ENCODE measurements at places on chromosomes 12 and 14. TPM values are rescaled to one million over a fixed set of nuclear protein-coding genes. Genes with fewer than 3 reads are reported as not detected.

GRCh38 chr14:72686832-72687231, 207.1 kb downstream of the DPF3 start:
- no peak for DNase-seq

BATF gene
- total RNA-seq: not detected

DNA sequence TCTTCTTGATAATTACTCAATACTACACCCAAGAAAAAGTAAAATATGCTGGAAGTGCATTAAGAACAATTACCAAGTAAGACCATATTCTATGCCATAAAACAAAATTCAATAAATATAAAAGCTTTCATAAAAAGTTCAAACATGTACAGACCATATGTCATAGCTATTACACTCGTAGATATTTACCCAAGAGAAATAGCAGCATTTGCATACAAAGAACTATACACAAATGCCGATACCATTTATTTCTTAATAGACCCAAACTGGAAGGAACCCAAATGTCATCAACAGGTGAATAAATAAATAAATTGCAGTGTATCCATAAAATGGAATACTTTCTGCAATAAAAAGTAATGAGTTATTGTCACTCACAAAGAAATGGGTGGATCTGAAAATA, 78.3 kb upstream of the SLC16A7 start:
- no peak for DNase-seq

- peak; percentile 76 for DNase-seq
These were observed 1.7 kb downstream of the PRPF40B start for GRCh38 chr12:49624921-49625577.

GRCh38 chr14:105240811-105241576, 7.3 kb upstream of the BTBD6 start:
- DNase-seq: no peak

DNA sequence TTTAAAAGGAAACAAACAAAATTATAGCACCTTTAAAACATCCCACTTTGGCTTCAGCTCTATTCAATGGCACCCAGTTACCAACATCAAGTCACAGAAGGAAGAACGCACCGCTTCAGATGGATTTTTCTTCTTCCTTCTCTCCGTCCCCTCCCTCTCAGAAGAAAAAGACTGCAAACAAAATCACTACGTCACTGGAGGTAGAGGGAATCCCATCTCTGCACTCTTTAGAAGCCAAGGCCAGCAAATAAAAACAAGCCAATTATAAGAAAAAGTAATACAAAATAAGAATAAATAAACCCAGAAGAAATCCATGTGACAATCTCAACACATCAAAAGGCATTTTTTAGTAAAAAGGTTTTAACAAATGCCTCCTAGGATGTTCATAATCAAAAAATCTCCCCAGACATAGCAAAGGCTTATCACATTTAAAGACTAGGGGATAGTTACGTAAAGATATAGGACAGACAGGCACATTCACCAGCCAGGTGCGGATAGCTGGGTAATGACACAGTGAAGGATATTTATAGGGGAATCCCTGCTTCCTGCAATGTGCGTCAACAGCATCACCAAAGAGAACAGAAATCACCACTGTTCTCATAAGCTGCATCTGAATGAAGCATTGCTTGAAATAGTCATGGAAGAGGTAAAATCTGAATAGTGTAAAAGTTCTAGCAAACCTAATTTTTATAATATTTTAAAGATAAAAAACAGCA, 89.4 kb downstream of the R3HDM2 start:
- DNase-seq: no peak

KRT82 gene
- not detected for total RNA-seq

GRCh38 chr12:94170690-94171594, 22.6 kb downstream of the PLXNC1 start:
- no peak for DNase-seq

CMAS gene
- total RNA-seq: 37.3 TPM

GRCh38 chr12:89461649-89462612, 62.7 kb downstream of the GALNT4 start:
- DNase-seq: peak; percentile 65

NINJ2 gene
- not detected for total RNA-seq

PRB2 gene
- not detected for total RNA-seq

DNA sequence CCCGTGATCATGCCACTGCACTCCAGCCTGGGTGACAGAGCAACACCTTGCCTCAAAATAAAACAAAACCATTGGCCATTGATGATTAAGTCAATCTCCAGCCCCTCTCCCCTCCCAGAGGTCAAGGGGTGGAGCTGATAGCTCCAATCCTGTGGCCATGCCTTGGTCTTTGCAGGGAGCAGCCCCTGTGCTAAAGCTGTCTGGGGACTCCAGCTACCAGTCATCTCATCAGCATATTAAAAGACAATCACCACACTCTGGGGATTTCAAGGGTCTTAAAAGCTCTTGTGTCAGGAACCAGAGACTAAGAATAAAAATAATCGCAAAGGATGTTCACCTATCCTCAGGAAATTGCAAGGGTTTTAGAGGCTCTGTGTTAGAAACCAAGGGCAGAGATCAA, 30.6 kb downstream of the HCAR2 start:
- DNase-seq: no peak

LRFN5 gene
- 0.29 TPM for total RNA-seq

DNA sequence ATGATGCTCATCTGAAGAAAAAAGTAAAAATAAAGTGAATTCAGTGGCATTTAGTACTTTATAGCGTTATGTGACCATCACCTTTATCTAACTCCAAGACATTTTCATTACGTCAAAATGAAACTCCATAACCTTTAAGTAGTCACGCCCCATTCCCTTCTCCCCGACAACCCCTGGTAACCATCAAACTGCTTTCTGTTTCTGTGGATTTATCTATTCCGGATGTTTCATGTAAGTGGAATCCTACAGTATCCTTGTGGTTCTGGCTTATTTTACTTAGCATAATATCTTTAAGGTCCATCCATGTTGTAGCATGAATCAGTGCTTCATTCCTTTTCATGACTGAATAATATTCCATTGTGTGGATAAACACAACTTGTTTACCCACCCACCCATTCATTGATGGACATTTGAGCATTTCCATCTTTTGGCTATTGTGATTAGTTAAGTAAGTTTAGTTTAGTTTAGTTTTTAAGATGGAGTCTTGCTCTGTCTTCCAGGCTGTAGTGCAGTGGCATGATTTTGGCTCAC, 18.5 kb upstream of the MAP1LC3B2 start:
- DNase-seq: no peak

MYO1H gene
- total RNA-seq: not detected

KCNK10 gene
- total RNA-seq: 0.02 TPM

DNA sequence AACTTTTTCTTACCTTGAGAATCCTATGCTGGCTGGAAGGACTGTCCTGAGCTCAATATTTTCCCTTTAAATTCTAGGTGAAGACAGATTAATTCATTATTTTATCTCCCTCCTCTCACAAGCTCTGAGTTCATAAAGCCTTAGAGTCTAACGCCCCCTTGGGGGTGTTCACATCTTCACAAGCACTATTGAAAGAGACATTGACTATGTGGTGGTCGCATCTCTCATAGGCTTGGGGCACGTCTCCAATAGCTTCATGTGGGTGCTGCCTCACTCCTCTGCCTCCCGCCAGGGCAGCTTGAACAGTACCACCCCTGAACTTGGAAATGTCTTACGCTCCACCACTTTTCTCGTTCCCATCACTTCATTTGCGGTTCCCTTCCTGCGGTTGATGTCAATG, 106.2 kb downstream of the UNC79 start:
- no peak for DNase-seq

CMA1 gene
- total RNA-seq: not detected

DNA sequence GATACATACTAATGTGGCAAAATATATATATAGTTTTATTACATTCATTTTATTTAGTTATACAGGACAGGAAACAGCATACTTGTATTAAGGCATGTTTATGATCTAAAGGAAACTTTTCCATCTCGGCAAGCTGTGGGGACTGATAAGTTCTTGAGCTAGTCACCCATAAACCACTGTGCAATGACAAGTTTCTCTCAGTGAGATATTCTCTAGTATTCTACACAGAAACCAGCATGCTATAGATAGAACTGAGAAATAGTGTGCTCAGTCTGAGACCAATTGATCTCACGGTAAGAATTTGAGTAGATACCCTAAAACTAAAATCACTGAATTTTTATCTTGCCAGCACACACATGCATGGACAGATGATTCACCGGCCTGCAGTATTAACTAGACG, 717.6 kb upstream of the NOVA1 start:
- no peak for DNase-seq

GRCh38 chr14:70442750-70443149, 9.2 kb upstream of the ADAM21 start:
- no peak for DNase-seq

CACNA1C gene
- total RNA-seq: 1.5 TPM

- DNase-seq: peak; percentile 92
These were observed 36.4 kb upstream of the FBRSL1 start for GRCh38 chr12:132453361-132454192.

KRT2 gene
- 0.53 TPM for total RNA-seq

GRCh38 chr14:69960296-69960695, 81.1 kb downstream of the SMOC1 start:
- DNase-seq: no peak

DNA sequence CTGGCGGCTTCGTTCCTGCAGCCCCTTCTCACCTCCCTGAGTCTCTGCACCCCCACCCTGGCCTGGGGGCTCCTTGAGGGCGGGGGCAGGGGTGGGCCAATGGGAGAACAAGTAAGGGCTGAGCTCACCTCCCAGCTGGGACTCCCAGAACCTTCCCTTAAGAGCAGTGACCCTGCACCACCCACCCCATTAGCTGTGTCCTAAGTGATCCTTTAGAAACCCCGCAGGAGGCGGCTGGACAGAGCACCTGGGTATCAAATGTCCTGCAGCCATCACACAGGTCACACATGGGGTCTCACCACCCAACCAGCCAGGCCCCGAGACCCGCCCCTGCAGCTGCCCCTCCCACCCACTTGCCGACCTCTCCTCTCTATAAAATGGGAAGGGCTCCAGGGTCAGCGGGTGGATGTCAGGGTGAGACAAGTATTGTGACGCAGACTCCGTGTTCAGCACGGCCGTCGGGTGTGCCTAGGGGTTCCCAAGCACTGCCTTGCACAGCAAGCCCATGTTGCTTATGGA, 151.2 kb upstream of the C14orf180 start:
- no peak for DNase-seq

OAS2 gene
- total RNA-seq: 40.3 TPM

DNA sequence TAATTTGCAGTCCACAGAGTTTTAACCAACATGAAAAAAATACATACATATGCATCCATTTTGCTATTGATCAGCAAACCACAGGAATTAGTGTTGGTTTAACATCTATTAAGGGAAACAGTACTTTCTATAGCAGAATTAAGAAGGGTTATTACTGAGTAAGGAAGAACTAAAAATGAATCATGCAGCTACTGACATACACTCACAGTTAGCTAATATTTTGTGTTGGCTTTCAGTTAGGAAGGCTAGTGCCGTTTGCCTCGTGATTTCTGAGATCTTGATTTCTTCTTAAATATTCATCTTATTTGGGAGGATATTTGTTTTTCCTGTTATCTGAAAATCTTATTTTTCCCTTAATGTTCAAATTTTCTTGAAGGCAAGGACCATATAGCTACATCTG, 423.4 kb downstream of the NOVA1 start:
- no peak for DNase-seq

DNA sequence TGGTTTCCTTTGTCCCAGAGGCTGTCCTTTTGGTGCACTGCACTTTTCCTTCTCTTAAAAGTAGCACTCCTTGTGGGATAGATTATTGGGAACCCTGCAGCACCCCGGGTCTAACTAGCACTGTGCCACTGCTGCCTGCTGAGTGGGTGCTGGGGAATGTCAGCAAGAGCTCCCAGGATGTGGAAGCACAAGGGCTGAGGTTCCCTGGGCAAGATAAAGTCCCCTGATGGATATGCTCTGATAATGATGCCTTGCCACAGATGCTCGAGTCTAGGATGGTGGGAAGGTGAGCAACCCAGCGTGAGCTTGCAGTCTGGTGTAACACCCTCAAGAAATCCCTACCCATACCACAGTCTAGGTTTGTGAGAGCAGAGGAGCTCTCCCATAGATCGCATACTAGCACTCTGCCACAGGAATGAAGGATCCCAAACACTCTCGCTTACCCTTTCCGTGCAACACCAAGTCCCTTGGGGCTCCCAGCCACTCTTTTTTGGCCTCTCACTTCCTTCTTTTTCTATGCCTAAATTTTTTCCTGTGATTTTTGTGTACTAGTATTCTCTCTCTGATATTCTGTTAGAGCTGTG, 32.6 kb downstream of the USP15 start:
- no peak for DNase-seq

SUOX gene
- 16.7 TPM for total RNA-seq

C14orf132 gene
- 7.4 TPM for total RNA-seq

DNA sequence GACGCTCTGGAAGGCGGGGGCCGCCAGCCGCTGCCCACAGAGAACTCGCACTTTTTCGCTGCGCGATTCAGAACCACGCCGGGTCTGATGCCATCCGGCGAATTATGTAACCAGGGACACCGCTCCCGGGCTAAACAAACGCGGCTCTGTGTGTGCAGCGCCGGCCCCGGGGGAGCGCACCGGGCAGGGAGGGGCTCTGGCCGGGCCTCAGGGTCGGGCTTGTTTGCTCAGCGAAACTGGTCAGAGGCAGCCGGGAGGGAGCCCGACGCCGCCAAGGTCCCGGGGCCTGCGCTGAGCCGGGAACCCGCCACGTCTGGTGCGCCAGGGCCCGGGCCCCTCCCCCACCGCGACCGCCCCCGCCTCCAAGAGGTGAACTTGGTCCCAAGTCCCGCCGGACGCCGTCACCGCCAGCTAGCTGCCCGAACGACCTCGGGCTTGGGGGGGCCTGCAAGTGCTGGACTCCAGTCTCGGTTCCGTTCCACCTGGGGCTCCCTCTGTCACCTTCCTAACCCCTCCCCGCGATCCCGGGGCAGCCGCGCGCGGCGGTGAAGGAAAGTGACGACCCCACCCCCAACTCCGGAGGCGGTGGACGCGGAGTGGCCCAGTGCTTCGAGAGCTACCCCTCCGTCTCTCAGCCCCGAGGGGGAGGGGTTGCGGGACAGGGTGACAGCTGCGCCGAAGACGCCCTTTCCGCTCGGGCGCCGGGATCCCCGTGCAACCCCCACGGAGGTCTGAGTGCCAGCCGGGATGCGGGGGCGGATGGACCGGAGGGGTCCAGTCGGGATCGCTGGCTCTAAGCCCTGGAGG, 848 bp downstream of the CTDSP2 start:
- no peak for DNase-seq

DNA sequence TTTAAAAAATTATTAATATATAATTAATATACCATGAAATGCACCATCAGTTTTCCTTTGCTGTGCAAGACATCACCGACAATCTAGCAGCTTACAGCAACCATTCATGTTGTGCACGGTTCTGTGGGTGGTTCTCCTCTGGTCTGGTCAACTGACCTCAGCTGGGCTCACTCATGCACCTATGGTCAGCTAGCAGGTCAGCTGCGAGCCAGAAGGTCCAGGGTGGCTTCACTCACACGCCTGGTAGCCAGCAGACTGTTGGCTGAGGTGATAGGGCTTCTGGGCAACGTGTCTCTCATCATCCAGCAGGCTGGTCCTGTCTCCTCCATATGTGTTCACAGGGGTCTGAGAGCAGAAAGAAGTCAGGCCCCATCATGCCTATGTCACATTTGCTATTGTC, 210.4 kb downstream of the KIF26A start:
- no peak for DNase-seq

Measured in H4 (cell line).